ENCODE measurements at places on chromosomes 3 and 15.

GRCh38 chr3:29949131-29949530 lies 657.3 kb upstream of the TGFBR2 start:
- DNase-seq, result no peak

DNA sequence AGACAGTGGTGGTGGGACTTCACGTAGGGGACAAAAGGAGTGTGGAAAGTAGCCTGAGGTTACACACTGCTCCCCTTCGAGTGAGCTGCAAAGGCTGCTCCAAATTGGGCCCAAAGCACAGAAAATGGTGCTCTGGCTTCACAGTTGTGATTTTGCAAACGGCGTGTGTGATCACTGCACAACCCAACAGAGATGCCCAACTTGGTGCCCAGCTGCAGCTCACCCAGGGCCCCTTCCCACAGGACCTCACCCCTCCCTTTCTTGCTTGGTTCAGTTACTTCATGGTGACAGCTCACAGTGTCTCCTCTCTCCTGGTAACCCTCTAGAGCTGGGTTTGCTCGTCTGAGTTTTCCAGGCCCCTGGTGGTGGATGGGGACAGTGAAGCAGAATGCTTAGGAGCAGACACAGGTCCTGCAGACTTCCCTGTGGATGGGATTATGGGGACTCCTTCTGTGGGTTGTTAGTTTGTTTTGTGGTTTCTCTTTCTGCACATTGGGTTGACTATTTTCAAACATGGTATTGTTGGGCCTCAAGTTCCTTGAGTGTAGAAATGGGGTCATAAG lies 98.3 kb downstream of the TOP2B start:
- DNase-seq, result no peak

- no peak for DNase-seq
These were observed 51.2 kb downstream of the NEK11 start for GRCh38 chr3:131077904-131078303.

DNA sequence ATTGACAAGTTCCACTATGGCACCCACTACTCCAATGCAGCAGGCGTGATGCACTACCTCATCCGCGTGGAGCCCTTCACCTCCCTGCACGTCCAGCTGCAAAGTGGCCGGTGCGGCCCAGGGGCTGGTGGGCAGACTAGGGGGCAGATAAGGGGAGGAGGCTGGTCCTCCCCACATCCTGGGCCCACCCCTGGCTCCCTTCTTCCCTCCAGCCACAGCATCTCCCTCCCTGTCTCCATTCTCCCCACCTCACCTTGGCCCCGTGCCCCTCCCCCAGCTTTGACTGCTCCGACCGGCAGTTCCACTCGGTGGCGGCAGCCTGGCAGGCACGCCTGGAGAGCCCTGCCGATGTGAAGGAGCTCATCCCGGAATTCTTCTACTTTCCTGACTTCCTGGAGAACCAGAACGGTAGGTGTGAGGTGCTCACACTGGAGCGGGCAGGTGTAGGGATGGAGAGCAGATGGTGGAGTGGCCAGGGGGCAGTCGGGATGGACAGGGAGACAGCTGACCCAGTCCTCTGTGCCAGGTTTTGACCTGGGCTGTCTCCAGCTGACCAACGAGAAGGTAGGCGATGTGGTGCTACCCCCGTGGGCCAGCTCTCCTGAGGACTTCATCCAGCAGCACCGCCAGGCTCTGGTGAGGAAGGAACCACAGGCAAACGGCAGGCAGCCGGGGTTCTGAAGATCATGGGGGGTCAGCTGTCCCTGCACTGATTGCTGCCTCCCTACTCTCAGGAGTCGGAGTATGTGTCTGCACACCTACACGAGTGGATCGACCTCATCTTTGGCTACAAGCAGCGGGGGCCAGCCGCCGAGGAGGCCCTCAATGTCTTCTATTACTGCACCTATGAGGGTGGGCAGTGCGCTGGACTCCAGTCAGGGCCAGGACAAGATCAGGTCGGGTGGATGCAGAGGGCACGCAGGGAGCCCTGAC lies 26.0 kb downstream of the NBEAL2 start:
- no peak for DNase-seq

DNA sequence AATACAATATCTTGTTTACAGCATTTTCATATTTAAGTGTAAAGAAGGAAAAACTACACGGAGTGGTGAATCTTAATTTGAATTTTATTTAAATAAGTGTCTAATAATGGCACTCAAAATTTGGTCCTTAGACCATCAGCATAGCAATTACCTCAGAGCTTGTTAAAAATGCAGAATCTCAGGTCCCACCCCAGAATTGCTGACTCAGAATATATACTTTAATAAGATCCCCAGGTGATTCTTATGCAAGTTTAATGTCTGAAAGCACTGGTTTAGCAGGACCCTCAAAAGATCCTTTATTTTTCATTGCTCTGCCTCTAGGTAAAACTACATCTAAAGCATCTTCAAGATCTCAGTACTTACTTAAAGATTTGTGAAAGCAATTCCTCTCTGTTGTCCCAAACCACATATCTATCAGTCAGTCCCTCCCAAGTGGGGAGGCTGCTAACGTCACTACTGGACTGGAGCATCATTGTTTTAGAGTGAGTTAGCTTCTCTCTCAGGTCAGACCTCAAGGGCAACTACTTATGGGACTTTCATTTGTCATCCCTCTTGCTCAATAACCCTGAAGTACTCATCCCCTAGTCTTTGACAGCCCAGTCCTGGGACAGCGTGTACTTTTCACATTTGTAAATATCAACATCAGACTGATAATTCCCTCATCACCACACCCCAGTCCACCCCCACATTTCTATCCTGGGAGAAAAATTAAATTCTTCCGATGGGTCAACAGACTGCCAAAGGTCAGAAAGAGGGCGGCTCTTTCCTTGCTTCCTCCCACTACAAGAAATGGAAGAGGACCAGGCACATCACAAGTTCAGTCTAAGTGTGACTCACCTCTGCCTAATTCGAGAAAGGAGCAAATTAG lies 76.7 kb downstream of the CBLB start:
- DNase-seq, result no peak

- DNase-seq, result no peak
These were observed 65.0 kb upstream of the ATP2B2 start for GRCh38 chr3:10570196-10570946.

GRCh38 chr3:115092220-115092791 lies 54.8 kb downstream of the ZBTB20 start:
- DNase-seq, result peak; percentile 5

DNA sequence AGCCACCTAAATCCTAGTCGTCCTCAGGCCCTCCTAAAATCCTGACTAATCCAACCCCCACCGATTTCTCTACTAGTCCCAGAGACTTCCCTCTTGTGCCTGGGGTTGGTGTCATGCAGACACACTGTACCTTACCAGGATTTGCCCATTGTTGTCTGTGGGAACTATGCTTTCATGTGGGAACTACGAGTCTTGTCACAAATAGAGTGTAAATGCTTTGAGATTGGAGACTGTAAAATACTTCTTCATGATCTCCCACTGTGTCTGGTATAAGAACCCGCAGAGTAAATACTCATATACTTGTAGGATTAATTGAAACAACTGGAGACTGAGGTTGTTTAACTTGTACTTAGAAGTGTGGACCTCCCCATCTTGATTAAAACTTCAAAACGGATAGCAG lies 11.2 kb downstream of the B3GNT5 start:
- no peak for DNase-seq

DNA sequence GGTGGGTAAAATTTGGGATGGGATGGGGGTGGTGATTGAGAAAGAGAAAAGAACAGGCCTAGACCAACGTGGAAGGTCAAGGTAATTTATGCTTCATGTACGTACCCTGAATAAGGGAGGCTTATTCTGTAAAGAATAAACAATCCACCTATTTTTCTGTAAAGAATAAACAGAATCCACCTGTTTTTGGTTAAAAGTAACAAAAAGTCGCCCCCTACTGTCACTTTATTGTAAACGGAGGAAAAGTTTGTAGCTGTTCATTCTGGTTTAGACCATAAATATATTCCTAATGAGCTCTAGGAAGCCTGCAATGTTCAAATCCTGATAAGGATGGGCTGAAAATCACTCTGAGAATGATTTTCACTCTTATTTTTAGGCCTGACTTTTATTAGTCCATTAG lies 23.5 kb upstream of the SQOR start:
- no peak for DNase-seq

DNA sequence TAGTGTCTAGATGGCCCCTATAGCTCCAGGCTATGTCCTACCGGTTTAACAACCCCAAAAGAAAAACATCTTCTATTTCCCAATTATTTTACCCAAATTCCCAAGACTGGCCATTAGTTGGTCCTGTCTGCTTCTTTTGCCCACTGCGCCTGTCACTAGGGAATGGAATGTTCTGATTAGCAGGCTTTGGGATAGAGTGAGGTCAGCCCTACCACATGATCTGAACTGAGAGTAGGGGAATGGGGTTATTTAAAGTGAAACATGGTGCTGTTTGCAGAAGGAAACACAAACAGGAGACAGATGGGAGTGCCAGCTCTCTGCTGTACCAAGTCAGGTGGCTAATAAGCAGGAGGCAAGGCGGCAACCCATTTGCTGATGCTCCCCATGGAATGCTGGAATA lies 635.6 kb upstream of the CFAP20DC start:
- DNase-seq, result no peak

- DNase-seq, result no peak
These were observed 70.8 kb downstream of the EFCAB12 start for GRCh38 chr3:129357616-129358015.

DNA sequence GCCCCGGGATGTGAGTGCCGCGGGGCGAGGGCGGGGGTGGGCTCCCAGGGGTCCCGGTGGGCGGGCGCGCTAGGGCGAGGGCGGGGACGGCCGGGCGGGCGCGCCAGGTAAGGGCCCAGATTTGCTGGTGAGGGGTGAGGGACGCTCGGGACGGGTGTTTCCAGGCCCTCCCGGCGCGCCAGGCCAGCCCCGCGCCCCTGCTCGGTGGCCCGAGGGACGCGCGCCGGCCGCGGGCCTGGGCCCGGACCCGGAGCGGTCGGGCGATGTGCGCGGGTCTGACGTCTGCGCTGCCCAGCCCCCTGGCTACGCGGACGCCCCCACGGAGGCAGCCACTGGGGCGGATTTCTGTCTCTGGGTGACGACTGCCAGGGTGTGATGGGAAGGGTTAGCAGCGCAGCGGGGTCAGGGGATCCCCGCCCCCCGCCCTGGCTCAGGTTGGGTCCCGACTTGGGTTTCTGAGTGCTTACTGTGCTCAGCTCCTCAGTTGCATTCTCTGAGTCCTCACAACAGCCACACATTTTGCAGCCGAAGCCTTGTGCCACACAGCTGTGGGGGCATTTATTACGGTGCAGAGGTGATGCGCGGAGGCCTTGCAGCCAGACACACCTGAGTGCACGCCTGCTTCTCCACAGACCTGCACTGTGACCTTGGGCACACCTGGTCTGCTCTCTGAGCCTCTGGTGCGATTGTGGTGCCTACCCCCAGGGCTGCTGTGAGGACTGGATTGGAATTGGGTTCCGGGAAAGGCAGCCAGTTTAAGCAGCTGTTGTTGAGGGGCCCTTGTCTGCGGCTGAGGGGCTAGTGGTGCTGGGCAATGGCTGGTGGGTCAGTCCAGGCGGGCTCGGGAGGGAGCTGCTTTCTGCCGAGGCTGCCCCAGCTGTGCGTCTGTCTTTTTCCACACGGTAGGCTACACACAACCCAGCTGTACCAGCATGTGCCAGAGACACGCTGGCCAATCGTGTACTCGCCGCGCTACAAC lies 523 bp downstream of the HDAC11 start:
- peak; percentile 16 for DNase-seq

DNA sequence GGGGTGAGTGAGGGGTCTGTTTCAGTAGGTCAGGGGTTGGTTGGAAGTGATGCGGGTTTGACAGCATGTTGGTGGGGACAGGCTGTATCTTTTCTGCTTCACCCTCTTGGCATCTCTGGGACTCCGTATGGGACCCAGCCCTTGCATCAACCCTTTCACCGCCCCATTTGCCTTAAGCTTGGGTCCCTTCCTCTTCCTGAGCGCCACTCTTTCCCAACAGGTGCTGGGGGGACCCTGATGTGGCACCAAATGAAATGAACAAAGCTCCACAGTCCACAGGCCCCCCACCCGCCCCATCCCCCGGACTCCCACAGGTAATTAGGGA lies 1.1 kb downstream of the EIF4G1 start:
- no peak for DNase-seq

- DNase-seq, result peak; percentile 39
These were observed 728 bp downstream of the CRTC3 start for GRCh38 chr15:90530250-90531051.

DNA sequence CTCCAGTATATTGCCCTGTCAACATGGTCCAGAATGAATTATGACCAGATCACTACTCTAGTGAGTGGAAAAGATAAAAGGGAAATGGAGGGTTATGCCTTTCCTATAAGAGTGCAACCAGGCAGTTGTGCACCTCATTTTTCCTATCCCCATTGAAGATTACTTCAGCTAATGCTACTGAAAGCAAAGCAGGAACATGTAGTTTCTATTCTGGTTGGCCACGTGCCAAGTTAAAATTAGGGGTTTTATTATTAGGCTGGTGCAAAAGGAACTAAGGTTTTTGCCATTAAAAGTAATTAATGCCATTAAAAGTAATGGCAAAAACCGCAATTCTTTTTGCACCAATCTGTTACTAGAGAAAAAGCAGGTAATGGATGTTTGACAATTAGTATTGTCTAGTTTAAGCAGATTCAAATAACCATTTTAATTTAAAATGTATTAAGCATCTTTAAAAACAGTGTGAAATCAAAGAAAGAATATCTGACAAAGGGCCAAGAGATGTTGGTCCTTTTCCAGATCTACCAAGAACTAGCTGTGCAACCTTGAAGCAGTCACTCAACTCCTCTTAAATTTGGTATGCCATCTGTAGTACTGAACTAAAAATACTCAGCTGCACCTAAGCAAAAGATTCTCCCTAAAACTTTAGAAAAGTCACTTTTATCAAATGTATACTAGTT lies 567.5 kb upstream of the CCDC54 start:
- no peak for DNase-seq

GRCh38 chr3:141722081-141722480 lies 16.0 kb upstream of the RNF7 start:
- DNase-seq, result no peak

GRCh38 chr3:94159062-94159828 lies 96.4 kb downstream of the NSUN3 start:
- DNase-seq, result no peak

GRCh38 chr3:189621948-189622603 lies 9.1 kb upstream of the TP63 start:
- no peak for DNase-seq

GRCh38 chr15:57198131-57198530 lies 178.2 kb upstream of the CGNL1 start:
- DNase-seq, result no peak

DNA sequence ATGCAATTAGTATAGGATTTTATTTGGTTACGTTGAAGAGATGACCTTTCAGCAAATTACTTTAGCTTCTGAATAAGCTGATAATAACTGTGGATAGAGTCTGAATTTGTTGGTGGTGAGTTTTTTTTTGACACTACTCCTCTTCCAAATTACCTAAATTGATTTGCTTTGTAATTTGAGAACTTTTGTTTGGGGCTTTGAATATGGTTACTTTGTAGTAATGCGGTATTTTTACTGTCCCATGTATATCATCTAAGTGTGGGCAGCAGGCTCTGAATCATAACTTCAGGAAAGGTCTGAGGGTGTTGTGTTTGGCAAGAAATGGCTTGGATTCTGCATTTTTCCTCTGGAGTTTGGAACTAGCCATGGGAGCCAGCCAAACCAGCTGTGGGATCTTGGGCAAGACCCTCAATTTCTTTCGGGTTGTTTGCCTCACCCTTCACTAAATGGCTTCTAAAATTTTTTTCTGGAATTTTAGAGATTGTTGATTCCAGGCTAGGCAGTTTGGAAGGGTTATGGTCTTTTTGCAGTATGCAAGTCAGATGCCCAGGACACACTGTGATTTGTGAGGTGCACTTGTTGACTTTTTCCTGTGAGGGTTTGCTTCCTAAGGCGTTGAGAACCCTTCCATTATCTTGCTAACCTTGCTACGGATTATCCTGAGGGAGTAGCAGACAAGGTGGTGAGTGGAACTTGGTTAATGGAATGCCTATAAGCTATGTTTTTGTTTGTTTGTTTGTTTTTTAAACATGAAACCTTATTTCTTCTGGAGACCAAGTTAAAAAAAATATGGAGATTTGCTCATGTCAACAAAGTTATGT lies 10.4 kb downstream of the PTPRG start:
- no peak for DNase-seq
